Eye (tissue), 1 donor: ENCODE measurements at places on chromosomes 12 and 14.

- DNase-seq: no peak
These were observed 45.3 kb upstream of the STAC3 start for GRCh38 chr12:57296291-57296690.

- DNase-seq: no peak
These were observed 16.2 kb upstream of the COX6A1 start for GRCh38 chr12:120421701-120422100.

DNA sequence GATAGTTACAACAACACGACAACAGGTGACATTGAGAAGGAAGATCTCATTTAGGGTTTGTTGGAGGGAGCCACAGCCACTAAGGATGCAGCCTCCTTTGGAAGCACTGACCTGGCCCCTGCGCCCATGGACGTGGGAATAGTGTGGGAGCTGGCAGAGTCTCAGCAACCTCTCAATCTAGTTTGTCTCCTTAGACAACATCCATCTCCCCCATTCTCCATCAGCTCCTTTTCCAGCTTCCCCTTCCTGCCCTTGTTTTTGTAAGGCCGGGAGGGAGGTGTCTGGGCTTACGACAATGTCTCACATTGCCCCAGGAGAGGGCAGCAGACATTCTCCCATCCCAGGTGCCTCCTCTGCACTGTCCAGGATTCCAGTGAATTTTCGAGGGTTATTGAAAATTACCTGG is 170.2 kb upstream of the PZP start:
- DNase-seq: no peak

GRCh38 chr14:30610787-30611343 is 11.3 kb upstream of the SCFD1 start:
- DNase-seq: peak; percentile 31

GRCh38 chr12:105292705-105293104 is 37.8 kb upstream of the C12orf75 start:
- no peak for DNase-seq

GRCh38 chr12:123602651-123603195 is 824 bp downstream of the DDX55 start:
- no peak for DNase-seq

DNA sequence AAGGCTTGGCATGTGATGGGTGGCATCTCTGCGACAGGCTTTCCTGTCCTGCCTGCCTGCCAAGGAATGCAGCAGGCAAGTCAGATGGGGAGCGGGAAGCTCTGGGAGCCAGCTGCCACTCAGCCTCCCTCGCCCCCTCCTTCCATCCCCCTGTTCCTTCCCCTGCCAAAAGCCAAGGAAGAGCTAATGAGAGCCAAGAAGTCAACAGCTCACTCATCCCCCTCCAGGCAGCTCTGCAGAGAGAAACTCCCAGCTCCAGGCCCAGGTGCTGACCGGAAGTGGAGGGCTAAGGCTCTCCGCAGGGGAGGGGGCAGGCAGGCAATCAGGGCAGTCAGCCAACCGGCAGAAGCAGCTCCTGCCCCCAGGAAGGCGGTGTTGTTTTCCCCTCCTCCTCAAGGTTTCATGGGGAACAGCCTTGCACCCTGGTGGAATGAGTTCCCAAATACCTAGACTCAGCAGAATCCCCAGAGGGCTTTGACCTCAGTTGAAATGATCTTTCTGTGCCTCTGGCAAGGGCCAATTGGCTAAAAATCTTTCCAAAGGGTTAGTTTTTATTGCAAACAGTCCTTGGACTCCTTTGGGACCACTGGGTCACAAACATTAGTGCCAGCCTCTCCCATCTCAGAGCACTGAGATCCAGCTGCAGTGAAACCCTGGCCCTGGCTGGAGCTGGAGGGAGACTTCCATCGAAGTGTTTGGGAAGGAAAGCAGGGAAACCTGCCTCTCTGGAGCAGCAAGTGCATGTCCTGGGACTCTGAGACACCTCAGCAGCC is 349.1 kb downstream of the DPF3 start:
- no peak for DNase-seq

DNA sequence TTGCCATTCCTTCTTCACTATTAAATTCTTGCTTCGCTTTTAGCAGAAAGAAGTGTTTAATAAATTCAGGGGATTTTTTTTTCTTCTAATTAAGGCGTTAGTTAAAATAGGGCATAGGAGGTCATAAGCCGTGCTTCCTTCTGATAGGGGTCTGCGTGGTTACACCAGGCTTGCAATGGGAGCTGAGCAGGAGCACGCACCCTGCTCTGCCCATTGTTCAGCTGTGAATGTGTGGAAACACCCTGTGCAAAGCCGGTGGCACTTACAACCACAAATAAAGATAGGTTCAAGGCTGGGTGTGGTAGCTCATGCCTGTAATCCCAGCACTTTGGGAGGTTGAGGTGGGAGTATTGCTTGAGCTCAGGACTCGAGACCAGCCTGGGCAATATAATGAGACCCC is 162.1 kb downstream of the PRKCH start:
- DNase-seq: no peak
